Neural crest cell (in vitro differentiated cells): ENCODE measurements at places on chromosomes 13 and 19.

GRCh38 chr13:23325191-23325590 is 108.3 kb downstream of the SACS start:
- DNase-seq, result no peak
- H3K4me3 ChIP-seq, result no peak overlapping the region
- peaks cover 37% of the 10 kb centered on the region for H3K4me1 ChIP-seq
- no peak overlapping the region for H3K27ac ChIP-seq

GRCh38 chr19:10603873-10604459 is 16.9 kb upstream of the AP1M2 start:
- DNase-seq, result no peak
- peaks cover 18% of the 10 kb centered on the region for H3K4me1 ChIP-seq
- H3K36me3 ChIP-seq, result no peaks in the 10 kb centered on the region
- peak overlapping the region; percentile 68 for H3K27ac ChIP-seq
- peak overlapping the region; percentile 92 for H3K4me3 ChIP-seq

GRCh38 chr19:3324405-3324856 is 42.0 kb upstream of the NFIC start:
- H3K27me3 ChIP-seq, result peaks cover 57% of the 10 kb centered on the region
- peak; percentile 63 for DNase-seq
- no peak overlapping the region for H3K27ac ChIP-seq
- no peaks in the 10 kb centered on the region for H3K36me3 ChIP-seq
- H3K4me3 ChIP-seq, result no peak overlapping the region

DNA sequence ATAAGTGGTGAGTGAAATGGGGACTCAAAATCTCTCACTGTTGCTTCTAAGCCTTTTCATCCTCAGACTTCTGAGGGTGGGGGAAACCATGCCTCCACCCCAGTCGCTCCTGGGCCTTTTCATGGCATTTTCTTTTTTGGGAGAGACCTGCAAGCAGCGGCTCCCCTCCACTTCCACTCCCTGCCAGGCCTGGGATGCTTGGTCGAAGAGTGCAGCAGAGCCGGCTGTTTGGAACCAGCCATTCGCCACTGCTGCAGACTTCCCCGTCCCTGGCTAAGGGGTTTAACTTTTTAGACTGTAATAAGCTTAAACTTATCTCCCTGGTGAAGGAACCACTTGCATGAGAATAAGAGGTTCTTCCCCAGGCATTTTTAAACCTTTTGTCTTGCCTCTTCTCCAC is 617.2 kb downstream of the PCDH9 start:
- H3K4me3 ChIP-seq, result no peak overlapping the region
- H3K27me3 ChIP-seq, result no peaks in the 10 kb centered on the region
- no peaks in the 10 kb centered on the region for H3K4me1 ChIP-seq
- no peak for DNase-seq

DNA sequence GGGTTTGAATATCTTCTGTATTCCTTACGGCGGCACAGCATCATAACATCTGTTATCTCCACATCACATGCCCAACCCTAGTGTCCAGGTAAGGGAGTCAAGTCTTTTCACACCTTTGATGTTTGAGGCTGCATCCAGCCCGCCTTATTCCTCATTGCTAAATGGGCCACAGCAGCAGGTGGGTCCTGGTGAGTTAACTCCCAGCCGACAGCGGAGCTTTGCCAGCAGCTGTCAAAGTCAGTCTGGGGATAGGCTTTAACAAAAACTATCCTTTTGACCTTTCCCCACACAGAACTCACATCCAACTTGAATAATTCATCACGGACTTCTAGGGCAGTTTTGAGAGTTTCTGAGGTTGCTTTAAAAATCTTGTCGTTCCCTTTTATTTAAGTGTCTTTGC is 235.1 kb downstream of the DLEU7 start:
- DNase-seq, result no peak
- no peaks in the 10 kb centered on the region for H3K27me3 ChIP-seq
- H3K36me3 ChIP-seq, result no peaks in the 10 kb centered on the region
- H3K27ac ChIP-seq, result no peak overlapping the region
- no peak overlapping the region for H3K4me3 ChIP-seq
- peaks cover 8% of the 10 kb centered on the region for H3K4me1 ChIP-seq

GRCh38 chr13:106367361-106367971 is 168.0 kb downstream of the EFNB2 start:
- no peak overlapping the region for H3K27ac ChIP-seq
- peaks cover 28% of the 10 kb centered on the region for H3K4me1 ChIP-seq
- no peaks in the 10 kb centered on the region for H3K36me3 ChIP-seq

- no peaks in the 10 kb centered on the region for H3K36me3 ChIP-seq
- no peaks in the 10 kb centered on the region for H3K4me1 ChIP-seq
- DNase-seq, result no peak
- no peaks in the 10 kb centered on the region for H3K27me3 ChIP-seq
- no peak overlapping the region for H3K27ac ChIP-seq
These were observed 2783.8 kb downstream of the PCDH9 start for GRCh38 chr13:64446372-64446771.

DNA sequence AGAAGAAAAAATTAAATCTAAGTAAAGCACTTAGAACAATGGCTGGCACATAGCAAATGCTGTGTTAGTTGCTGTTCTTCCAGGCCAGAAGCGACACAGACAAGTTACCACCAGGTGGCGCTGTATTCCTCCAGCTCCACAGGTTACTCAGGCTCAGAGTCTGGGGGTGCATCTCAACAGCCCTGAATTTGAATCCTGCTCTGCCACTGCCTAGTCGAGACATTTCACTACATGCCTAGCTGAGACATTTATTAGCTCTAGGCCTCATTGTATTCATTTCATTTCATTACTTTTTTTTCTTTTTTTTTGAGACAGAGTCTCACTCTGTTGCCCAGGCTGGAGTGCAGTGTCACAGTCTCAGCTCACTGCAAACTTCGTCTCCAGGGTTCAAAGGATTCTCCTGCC is 16.4 kb upstream of the CYP2B6 start:
- peak; percentile 79 for DNase-seq
- H3K27me3 ChIP-seq, result peaks cover 39% of the 10 kb centered on the region
- no peaks in the 10 kb centered on the region for H3K36me3 ChIP-seq
- no peaks in the 10 kb centered on the region for H3K4me1 ChIP-seq

GRCh38 chr13:41054919-41055619 is 6.2 kb upstream of the WBP4 start:
- H3K4me1 ChIP-seq, result peaks cover 36% of the 10 kb centered on the region
- no peak overlapping the region for H3K27ac ChIP-seq
- no peaks in the 10 kb centered on the region for H3K36me3 ChIP-seq
- peak overlapping the region; percentile 1 for H3K4me3 ChIP-seq

DNA sequence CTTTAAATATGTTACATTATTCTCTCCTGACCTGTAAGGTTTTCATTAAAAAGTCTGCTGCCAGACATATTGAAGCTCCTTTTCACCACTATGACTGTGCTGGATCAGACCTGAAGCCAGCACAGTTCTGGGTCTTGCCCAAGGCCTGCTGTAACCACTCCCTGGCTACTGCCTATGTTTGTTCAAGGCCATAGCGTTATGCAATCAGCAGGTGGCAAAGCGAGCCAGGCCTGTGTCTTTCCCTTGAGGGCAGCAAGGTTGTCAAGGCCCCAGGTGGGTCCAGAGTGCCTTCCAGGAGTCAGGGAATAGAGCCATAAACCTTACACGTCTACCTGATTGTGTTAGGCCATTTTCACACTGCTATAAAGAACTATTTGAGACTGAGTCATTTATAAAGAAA is 496.8 kb upstream of the PCDH9 start:
- H3K36me3 ChIP-seq, result peaks cover 18% of the 10 kb centered on the region
- no peak for DNase-seq
- no peaks in the 10 kb centered on the region for H3K4me1 ChIP-seq
- H3K4me3 ChIP-seq, result no peak overlapping the region
- H3K27ac ChIP-seq, result no peak overlapping the region

DNA sequence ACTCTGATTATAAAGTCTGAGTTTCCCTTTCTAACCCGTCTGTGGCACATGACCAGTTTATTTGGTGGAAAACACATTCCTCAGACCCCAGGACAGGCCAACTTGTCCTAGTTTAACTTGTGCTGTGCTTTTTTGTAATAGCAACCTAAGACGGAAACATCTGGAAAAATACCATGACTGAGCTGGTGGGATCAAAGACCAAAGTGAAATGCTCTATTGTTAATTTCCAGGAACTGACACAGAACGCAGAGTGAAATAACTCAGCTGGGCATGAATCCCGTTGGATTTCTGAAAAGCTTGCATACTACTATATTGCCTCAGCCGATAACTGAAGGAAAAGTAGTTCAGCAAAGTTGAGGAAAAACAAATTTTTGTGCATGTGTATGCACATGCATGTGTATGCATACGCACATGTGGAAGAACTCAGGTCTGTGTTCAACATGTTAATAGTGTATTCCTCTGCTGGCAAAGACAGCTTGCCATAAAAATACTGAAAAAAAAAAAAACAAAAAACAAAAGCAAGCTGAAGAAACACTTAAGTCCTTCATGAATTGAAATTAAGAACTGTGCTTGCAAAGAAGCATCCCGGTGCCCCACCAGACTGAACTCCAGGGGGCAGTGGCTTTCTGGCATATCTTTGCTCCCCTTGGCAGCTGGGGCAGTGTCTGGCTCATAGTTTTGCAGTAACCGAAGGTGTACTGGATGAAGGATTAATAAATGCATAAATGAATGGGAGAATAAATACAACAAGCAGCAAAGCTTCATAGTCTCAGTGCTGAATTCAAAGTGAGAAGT is 187.8 kb downstream of the LHFPL6 start:
- no peaks in the 10 kb centered on the region for H3K36me3 ChIP-seq
- peak overlapping the region; percentile 92 for H3K27ac ChIP-seq
- DNase-seq, result peak; percentile 26
- no peaks in the 10 kb centered on the region for H3K27me3 ChIP-seq
- peak overlapping the region; percentile 47 for H3K4me3 ChIP-seq
- peaks cover 83% of the 10 kb centered on the region for H3K4me1 ChIP-seq

GRCh38 chr13:79445968-79446645 is 34.8 kb upstream of the NDFIP2 start:
- no peaks in the 10 kb centered on the region for H3K27me3 ChIP-seq
- no peak overlapping the region for H3K4me3 ChIP-seq
- no peak overlapping the region for H3K27ac ChIP-seq
- no peaks in the 10 kb centered on the region for H3K4me1 ChIP-seq
- no peaks in the 10 kb centered on the region for H3K36me3 ChIP-seq

DNA sequence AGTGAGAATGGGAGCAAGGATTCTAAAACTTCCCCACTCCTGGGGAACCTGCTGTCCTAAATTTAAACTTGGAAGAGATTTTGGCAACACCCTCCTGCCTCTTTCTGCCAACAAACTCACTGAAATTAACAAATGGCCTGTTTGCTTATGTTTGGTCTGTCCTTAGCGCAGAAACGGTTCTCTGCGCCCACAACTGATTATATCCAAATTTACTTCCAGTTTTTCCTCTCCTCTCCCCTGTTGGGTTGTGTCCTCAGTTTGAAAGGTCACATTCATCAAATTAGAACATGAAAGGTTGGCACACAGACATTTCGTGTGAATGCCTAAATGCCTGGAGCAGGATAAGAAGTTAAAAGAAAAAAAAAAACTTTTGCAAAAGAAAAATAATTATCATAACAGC is 56.4 kb upstream of the MRI1 start:
- no peaks in the 10 kb centered on the region for H3K4me1 ChIP-seq
- H3K27ac ChIP-seq, result no peak overlapping the region
- peaks cover 12% of the 10 kb centered on the region for H3K27me3 ChIP-seq
- H3K36me3 ChIP-seq, result no peaks in the 10 kb centered on the region
- DNase-seq, result no peak

- DNase-seq, result no peak
- H3K4me3 ChIP-seq, result no peak overlapping the region
- no peaks in the 10 kb centered on the region for H3K36me3 ChIP-seq
These were observed 61.6 kb downstream of the CEBPG start for GRCh38 chr19:33434886-33435705.

DNA sequence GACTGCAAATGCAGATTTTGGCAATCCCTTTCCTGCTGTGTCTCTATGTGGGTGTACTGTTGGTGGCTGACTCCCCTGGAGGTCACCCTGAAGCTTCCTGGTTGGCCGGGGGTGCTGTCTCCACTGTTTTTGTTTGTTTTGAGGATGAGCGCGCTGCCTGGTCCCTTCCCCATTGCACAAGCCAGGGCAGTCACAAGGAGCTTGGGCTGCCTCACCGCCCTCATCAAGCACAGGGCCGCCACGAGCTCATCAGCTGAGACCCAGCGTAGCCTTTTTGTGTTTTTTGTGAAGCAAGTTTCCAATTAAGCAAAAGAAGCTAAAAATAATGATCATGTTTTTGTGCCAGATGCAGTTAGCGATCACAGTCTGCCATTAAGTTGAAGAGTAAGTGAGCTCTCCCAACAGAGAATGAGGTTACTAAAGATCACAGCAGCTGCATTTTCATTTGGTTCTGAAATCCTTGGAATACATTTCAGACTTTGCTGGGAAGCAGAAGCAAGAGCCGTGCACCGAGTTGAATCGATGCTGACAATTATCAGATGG is 57.8 kb downstream of the GGACT start:
- H3K27me3 ChIP-seq, result no peaks in the 10 kb centered on the region
- no peaks in the 10 kb centered on the region for H3K4me1 ChIP-seq
- DNase-seq, result no peak
- no peak overlapping the region for H3K27ac ChIP-seq
- no peak overlapping the region for H3K4me3 ChIP-seq

- no peak for DNase-seq
- H3K36me3 ChIP-seq, result peaks cover 5% of the 10 kb centered on the region
- peaks cover 75% of the 10 kb centered on the region for H3K4me1 ChIP-seq
- H3K27me3 ChIP-seq, result peaks cover 4% of the 10 kb centered on the region
These were observed 65.0 kb downstream of the RASA3 start for GRCh38 chr13:114067381-114067885.
